Stimulated activated CD4-positive, alpha-beta T cell treated with anti-CD3 and anti-CD28 coated beads, Interleukin-2, amount 100 ng/mL, for 24 hours (primary cell): ENCODE measurements at places on chromosomes 7 and 10.

- DNase-seq: no peak
Measured at GRCh38 chr7:141641876-141642275, 60.1 kb downstream of the DENND11 start.

GRCh38 chr10:96578022-96578421, 8.8 kb downstream of the TM9SF3 start:
- no peak for DNase-seq

GRCh38 chr10:107487284-107487683, 322.8 kb upstream of the SORCS1 start:
- no peak for DNase-seq

DNA sequence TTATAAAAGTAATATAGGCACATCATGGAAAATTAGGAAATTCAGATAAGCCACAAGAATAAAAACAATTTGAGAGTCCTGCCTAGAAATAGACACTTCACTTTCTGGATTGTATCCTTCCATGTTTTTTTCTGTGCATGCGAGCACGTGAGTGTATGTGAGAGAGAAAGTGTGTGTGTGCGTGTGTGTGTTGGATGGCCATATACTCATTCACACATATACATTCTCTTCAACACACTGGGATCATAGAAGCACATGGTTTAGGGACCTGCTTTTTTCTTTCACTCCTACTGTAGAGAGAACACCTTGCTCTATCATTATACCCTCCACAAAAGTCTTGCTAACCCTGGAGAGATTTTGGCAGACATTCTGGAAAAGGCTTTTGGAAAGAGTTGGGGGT, 7.5 kb downstream of the FFAR4 start:
- no peak for DNase-seq

DNA sequence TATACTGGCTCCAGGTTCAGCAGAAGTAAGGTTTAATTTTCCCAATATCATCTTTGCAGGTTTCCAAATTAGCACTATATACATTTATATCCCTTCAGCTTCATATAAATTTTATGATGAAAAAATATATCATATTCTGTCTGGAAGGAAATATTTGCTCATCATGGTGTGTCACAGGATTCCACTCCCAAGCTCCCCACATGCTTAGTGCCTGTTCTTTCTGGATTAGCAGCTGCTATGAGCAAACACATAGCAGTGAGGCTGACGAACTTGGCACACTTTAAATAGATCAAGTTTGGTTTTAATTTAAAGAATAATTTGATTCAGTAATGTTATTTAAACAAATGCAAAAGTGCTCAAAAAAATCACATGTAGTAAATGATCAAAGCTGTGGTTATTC, 251.9 kb downstream of the AGMO start:
- no peak for DNase-seq

- no peak for DNase-seq
Measured at GRCh38 chr10:44258019-44258418, 126.9 kb downstream of the CXCL12 start.

GRCh38 chr7:121228779-121229178, 100.0 kb upstream of the WNT16 start:
- no peak for DNase-seq

DNA sequence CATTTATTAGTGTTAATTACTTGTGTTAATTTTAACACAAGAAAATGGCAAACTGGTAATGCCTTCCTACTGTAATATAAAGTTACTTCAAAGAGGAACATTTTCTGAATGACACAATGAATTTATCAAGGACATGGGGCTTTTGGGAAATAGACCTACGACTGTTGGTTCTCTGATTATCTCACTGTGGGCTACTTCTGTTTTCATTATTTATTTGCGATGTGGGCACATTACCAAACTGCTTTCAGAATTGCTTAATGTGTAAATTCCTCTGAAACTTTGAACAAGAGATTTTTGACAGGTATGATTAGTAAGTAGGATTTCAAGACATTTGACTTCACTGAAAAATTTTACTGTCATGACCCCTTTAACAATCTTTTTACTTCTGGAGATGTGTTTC, 535.6 kb downstream of the CNTNAP2 start:
- DNase-seq: no peak

DNA sequence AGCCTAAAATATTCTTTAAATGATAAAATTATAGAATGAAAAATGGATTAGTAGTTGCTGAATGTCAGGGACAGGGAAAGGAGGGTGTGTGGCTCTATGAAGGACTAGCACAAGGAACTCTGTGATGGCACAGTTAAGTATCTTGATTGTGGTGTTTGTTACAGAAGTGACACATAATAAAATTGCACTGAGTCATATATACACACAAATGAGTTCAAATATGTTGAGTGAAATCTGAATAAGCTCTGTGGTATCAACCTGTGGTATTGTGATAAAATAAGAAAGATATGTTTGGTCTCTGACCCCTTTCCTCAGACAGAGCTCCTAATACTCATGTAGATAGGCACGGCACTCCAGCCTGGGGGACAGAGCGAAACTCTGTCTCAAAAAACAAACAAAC, 181.5 kb upstream of the TRIM24 start:
- no peak for DNase-seq

DNA sequence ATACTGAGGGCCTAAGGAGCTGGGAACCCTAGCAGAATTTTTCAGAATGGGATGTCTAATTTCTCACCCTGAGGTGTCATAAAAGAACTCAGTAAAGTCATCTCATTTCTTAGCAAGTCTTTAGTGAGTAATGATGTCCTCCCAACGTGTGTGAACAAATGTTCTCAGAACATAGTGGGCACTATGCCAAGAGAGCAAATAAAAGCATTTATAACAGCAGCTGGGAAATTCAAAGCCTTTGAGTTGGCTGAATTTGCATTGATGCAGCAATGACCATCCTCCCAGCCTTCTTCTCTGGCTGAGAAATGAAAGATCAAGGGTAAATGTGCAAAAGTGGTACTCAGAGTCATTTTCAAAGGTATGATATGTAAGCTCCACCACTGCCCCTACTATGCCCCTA, 109.4 kb downstream of the FAM107B start:
- DNase-seq: no peak

GRCh38 chr10:57891201-57892006, 376.3 kb downstream of the IPMK start:
- DNase-seq: no peak

DNA sequence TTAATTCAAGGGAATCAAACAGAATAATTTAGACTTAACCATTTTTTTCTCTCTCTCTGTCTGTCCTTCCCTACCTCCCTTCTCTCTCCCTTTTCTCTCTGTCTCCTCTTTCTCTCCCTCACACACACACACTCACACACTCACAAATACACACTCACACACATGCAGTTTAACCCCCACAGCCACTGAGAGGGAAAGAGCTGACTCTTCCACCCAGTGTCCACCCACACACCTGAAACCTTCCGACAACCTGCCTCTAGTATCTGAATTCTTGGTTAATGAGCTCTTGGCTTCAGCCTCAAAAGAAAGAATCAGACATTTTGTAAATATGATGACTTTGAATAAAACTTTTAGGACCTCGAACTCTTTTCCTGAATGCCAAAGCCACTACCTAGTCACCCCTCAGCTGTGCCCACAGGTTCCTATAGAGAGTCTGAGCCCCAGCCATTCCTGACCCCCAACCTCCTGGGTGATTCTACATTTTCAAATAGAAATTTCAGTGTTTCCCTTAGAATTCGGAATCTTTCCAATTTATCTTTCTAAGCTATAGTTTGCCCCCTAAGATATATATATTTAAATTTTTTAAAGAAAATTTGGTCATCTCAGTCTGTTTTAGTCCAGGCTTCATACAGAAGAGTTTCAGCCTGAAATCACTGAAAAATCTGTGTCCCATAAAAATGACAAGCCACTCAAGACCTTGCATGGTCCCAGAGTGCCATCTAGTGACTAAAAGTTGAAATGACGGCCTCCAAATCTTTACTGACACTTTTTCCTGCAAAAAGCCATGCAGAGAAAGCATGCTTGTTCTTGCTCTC, 202.8 kb downstream of the IPMK start:
- peak; percentile 25 for DNase-seq
